Foreskin fibroblast (primary cell): ENCODE measurements at places on chromosomes 6 and 20.

- DNase-seq: peak; percentile 48
Measured at GRCh38 chr20:14336686-14337085, 726 bp downstream of the FLRT3 start.

- no peak for DNase-seq
Measured at GRCh38 chr20:45374101-45374467, 4.0 kb downstream of the TP53TG5 start.

DNA sequence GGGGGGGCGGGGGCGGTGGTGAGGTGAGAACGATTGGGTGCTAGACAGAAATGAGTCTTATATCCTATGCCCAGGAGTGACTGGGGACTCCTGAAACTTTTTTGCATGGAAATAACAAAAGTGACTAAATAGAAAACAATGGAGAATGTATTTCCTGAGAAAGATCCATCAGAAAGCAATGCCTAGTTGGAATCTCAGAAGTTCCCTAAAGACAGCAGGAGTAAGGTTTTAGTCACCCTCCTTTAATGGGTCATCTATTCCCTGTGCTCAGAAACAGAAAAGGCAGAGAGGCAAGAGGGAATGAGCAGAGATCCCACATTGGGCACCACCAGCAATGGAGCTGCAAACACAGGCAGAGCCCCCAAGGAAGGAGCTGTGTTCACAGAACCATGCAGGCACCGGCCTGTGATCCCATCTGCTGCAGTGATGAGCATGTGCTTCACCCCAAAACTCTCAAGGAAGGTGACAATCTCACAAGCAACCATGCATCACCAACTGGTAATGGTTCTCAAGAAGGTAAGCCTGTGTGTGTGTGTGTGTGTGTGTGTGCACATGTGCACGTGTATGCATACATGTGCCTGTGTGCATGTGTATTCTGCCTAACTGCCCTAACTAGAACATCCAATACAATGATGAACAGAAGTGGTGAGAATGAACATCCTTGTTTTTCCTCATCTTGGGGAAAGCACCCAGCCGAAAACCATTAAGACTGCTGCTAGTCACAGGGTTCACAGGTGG lies 168.4 kb downstream of the WDR27 start:
- DNase-seq: no peak

GRCh38 chr6:53134601-53135235 lies 13.9 kb downstream of the GCM1 start:
- no peak for DNase-seq

DNA sequence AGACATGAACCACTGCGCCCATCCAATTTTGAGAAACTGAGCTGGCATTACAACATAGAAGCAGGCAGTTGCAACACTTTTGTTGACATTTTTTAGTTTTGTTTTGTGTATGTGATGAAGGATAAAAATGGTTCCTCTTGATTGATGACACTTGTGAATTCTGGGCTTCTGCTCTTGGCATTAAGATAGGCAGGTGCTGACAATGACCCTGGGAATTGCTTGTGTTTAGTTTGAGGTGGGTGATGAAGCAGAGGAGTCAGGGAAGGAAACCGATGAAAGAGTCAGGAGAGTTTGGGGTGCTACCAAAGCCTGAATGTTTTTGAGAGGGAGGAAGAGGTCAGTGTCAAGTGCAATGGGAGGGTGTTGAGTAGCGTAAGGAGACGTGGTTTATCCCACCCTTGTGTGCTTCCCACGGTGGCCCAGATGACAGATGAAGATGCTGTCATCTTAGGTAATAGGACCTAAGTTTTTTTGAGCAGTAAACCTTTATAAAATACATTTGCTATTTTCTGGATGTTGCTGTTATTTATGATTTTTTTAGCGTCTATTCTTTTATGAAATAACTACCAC lies 19.4 kb downstream of the CDS2 start:
- DNase-seq: no peak

- DNase-seq: peak; percentile 62
Measured at GRCh38 chr6:54244430-54244829, 63.8 kb upstream of the TINAG start.

DNA sequence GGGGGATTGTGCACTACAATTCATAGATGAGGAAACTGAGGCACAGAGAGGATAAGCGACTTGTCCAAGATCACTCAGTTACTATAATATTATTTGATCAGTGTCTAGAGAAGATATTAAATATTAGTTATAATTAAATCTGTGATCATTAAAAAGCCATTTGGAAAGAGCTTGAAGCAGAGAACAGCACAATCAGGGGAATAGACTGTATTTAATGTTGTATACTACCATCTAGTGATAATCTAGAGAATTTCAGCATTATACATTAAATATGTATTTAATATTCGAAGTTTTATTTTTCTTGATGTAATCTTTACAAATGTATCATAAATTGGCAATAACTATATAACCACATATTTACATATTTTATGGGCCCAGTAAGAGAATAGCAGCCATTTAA lies 20.1 kb upstream of the MTCL3 start:
- no peak for DNase-seq

DNA sequence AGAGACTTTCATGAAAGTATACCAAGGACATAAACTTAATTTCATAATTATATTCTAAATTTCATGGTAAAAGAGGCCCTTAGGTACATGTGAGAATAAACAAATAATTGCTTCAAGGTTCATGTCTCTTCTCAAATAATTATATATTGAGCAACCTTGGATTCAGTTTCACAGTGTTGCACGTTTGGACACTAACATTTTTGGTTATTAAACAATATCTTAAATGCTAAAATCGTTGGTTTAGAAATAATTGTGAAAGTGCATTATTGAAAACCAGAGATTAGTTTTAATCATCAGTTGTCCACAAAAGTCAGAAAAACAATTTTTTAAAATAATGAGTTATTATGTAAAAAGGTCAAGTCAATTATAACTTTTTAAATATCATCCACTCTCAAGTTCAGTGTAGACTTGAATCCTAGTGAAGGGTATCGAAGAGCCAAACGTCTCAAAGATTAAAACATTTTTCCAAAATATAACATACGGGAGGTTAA lies 227.1 kb upstream of the DEFB112 start:
- no peak for DNase-seq

- DNase-seq: no peak
Measured at GRCh38 chr6:57075092-57075491, 14.9 kb upstream of the ZNF451 start.

DNA sequence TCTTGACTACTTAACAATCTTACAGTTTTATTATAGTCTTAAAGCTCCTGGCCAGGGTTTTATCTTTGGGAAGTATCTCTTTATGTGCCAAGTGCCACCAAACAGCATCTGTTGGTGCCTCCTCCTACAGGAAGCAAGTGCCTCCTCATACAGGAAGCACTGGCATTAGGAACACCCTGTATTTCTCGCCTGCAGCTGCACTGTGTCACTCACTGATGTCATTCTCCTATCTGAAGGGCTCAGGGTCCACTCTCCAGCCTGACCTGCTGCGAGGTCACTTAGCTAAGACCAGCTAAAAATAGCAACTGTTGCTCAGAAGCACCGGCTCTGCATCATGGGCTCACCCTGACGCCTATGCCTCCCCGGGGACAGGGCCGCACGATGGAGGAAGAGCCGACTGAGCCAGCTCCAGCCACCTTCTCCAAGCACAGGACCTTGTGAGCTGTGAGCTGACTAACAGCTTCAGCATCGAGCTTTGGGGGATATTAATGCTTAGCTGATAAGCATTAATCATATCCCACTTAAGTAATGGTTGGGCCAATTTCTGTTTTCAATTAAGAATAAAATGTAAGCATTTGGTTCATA lies 66.3 kb upstream of the CD93 start:
- DNase-seq: peak; percentile 94

- DNase-seq: no peak
Measured at GRCh38 chr20:3890398-3890751, 1.2 kb downstream of the PANK2 start.

- no peak for DNase-seq
Measured at GRCh38 chr6:13273931-13274706, 54.2 kb downstream of the TBC1D7 start.

GRCh38 chr20:46139266-46139889 lies 21.3 kb downstream of the CD40 start:
- DNase-seq: no peak

DNA sequence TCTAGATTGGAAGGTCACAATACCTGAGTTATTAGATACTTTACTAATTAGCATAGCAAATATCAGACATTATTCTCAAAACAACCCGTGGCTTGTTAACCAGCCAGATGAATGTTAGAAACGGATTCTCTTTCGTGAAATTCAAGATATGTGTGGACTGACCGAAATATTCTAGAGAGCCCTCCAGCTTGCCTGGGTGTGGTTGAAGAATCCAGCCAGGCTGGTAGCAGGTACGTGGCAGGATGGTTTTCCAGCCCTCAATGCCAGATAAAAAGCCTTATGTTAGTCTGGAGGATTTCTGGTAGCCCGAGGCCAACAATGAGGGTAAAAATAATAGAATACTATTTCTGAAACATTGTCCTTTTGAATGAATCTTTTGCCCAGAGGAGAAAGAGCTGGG lies 19.3 kb downstream of the ECT2L start:
- no peak for DNase-seq
